Astrocyte of the spinal cord (primary cell): ENCODE measurements at places on chromosomes 12 and 14.
A peak's percentile ranks its signal among the peaks of the same experiment; 100 is the strongest.

DNA sequence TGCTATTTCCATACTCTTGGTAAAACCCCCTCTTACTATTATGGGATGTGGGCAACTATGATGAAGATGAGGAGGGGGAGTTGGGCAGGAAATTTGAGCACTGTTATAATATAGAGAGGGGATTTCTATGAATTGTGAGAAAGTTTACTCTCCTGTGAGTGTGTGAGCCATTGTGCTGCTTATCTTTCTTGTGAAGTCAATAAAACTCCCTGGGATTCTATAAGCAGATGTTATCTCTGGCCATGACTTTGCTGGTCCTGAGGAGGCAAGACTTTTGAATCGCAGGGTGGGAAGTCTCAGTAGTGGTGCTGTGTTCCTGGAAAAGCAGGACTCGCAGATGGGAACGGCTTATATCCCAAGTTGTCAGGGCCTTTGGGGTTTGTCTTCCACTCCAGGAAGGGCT lies 62.2 kb downstream of the EMP1 start:
- DNase-seq: no peak

DNA sequence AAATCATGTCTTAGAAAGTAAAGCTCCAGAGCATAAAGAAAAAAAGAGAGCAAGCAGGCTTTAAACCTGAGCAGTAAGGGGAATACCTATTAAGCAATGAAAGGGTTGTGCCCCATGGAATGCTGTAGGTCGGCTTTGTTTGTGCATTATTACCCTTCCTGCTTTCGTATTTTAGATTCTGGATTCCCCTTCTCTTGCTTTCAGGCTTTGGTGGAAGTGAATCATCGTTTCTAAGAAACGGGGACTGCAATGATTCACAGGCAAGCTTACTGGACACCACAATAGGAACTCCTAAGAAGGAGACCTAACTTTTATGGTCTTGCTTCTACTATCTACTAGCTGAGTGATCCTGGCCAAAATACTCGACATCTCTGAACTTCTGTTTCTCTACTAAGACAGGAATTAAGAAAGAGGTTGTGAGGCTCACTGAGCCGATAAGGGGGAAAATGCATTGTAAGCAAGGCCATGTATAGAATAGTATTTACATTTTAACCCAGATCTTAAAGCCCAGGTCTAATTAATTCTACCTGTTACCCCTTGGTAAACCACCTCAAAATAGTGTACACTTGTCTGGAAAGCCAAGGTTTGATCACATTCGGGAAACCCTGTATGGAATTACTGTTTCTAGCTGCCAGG lies 1.2 kb upstream of the BMAL2 start:
- peak; percentile 96 for DNase-seq

DNA sequence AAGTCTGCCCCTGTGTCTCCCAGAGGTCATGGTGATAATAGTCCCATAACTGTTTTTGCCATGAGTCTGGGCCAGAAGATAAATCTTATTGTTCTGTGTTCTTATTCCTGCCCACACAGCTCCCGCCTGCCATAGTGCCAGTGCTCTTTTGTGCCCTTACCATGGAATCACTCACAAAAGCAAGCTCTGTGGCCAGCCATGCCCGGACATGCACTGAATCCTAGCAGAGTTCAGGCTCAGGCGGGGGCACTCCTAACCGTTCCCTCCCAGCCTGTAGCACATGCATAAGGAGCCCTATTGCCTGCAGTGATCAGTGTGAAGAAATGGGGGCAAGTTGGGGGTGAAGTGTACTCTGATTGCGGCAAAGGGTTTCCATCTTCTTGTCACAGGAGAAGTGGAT lies 33.3 kb downstream of the DHRS2 start:
- DNase-seq: no peak

DNA sequence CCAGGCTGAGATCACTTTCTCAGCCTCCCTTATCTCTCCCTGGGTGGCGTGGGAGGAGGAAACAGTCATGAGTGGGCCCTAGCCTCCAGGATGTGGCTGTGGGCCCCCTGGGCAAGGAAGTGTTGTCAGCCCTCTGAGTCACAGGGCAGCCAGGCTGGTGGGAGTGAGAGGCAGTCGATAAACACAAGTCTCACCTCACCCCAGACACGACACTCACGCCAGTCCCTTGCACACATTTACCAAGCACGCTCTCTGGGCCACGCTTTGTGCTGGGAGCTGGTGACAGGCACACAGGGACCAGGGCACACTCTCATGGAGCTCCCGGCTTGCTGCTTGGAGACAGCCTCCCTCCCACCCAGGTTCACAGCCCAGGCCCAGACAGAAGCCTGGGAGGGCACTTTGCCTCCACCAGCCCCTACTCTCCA lies 1.9 kb upstream of the KRT79 start:
- peak; percentile 53 for DNase-seq

DNA sequence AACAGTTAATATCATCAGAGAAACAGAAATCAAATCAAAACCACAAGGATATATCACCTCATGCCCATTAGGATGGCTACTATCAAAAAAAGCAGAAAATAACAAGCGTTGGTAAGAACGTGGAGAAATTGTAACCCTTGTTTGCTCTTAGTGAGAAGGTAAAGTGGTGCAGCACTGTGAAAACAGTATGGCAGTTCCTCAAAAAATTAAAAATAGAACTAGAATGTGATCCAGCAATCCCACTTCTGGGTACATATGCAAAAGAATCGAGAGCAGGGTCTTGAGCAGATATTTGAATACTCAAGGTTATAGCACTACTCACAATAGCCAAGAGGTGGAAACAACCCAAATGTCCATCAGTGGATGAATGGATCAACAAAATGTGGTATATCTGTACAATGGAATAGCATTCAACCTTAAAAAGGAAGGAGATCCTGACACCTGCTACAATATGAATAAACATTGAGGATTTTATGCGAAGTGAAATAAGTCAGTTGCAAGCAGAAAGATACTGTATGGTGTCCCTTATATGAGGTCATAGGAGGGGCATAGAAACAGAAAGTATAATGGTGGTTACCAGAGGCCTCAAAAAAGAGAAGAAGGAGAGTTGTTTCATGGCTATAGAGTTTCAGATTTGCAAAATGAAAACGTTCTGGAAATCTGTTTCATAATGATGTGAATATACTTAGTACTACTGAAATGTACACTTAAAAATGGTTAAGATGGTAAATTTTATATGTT lies 131.0 kb upstream of the EEA1 start:
- DNase-seq: no peak

DNA sequence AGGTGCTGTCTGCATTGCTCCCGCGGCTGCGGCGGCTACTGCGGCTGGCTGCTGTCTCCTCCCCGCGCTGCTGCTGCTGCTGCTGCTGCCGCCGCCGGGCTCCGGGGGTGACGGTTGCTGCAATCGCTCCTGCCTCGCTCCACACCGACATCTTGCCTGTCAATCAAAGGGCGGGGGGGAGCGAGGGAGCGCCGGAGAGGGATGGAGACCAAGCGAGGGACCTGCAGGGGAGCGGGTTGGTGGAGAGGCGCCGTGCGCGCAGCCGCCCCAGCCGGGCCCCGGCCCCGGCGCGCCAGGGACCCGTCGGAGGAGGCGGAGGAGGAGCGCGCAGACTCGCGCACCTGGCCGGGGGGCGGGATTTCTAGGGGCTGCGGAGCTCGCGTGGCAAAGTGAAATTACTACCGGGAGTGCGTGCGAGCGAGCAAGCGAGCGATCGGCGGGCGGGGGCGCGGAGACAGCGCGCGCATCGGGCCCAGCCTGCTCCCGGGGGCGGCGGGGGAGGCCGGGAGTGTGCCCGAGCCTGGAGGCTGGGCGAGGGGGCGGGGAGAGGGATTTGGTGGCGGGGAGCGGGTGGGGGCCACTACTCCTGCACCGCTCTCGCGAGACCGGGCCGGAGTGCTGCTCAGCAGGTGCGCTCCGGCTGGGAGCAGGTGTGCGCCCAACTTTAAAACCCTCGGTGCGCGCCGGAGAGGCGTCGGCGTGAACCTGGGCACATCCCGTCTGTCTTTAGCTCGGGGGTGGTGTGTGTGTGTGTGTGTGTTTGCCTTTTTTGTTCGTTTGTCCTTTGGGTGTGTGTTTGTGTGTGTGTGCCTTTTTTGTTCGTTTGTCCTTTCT lies at the start of gene KSR2:
Gene KSR2 (minus strand): TSS at position 165 of the 834 bp plus-strand sequence. CDS start 735 bp downstream, outside the sequence.
- DNase-seq: no peak

- peak; percentile 10 for DNase-seq
These were observed 420.1 kb downstream of the FUT8 start for GRCh38 chr14:65832431-65833266.

DNA sequence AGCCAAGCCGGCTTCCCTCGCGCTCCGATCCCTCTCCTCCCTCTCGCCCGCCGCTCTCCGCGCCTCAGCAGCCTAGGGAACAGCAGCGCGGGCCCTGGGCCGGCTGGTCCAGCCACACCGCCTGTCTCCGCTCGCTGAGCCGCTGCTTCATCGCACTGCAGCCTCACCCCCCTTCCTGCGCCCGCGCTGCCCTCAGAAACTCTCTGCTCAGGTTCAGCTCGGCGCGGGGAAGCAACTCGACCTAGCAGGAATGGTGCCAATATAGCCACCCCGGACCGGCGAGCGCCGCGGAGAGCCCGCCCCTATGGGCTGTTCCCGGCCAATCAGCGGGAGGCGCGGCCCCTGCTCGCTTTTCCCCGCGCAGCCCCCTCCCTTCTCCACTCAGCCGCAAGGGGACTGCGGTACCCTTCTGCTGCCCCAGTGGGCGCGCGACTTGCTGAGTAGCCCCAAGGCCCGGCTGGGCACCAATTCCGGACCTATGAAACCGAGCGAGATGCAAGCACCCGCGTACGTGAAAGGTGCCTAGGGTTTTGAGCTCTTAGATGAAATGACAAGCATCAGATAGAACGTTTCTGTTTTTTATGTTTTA lies at the start of gene ADAMTS20:
Gene ADAMTS20 (minus strand): TSS at position 233 of the 589 bp plus-strand sequence. CDS start 282 bp downstream, outside the sequence.
- DNase-seq: peak; percentile 16

DNA sequence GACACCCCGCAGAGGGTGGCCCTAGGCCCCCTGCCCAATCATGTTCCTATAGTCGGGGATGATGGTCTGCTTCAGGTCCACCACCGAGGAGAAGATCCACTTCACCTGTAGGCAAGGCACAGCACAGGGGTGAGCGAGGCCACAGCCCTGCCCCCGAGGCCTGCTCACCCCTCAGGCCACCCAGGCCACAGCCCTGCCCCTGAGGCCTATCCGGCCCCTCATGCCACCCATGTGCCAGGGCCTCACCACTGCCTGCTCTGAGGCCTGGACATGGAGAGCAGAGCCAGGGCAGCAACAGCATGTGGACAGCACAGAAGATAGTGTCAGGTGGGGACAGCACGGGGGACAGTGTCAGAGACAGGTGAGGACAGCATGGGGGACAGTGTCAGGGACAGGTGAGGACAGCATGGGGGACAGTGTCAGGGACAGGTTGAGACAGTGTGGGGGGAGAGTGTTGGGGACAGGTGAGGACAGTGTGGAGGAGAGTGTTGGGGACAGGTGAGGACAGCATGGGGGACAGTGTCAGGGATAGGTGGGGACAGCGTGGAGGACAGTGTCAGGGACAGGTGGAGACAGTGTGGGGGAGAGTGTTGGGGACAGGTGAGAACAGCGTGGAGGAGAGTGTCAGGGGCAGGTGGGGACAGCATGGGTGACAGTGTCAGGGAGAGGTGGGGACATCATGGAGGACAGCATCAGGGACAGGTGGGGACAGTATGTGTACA lies 239.7 kb downstream of the TMEM121 start:
- DNase-seq: no peak

DNA sequence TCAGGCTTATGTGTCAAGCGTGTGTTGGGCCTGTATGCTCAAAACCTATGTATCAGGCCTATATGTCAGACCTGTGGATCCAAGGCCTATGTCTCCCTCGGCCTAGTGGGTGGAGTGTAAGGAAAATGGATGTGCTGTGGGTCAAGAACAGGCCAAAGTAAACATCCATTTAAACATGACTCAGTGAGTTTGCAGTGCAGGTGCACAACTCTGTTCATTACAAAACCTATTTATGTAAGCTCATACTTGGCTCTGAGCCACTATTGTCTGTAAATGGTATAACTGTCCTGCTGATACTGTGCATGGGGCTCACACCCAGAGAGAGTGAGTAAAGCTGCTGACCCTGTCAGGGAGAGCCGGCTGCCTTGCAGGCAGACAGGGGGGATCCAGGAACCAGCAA lies 249.7 kb upstream of the AVPR1A start:
- DNase-seq: peak; percentile 76

- DNase-seq: peak; percentile 56
These were observed 132.4 kb upstream of the NEDD1 start for GRCh38 chr12:96774496-96775256.
